ENCODE measurements at places on chromosomes 2 and 18.

- no peak for DNase-seq
These were observed 105.6 kb upstream of the ZNF521 start for GRCh38 chr18:25457601-25458000.

GRCh38 chr18:55286257-55286825, 301.7 kb downstream of the TCF4 start:
- DNase-seq, result no peak

DNA sequence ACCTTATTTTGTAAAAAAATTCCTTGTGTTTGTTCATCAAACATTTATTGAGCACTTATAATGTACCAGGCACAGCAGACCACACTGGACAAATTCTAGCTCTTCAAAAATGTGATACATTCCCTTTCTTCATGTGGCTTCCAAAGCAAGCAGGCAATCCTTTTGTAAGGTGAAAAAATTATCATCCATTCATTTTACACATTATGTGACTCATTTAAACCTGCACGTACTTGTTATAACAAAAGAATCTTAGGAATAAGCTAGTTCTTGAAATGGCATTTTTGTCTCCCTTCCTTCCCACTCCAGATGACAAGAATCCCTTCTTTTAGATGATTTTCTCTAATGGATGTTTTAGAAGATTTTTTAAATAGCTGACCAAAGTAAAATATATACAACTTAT, 104.6 kb downstream of the KLF7 start:
- DNase-seq, result no peak

GRCh38 chr2:120894966-120895365, 159.3 kb downstream of the GLI2 start:
- DNase-seq, result no peak

- no peak for DNase-seq
These were observed 24.4 kb downstream of the RBMS1 start for GRCh38 chr2:160469164-160469563.

DNA sequence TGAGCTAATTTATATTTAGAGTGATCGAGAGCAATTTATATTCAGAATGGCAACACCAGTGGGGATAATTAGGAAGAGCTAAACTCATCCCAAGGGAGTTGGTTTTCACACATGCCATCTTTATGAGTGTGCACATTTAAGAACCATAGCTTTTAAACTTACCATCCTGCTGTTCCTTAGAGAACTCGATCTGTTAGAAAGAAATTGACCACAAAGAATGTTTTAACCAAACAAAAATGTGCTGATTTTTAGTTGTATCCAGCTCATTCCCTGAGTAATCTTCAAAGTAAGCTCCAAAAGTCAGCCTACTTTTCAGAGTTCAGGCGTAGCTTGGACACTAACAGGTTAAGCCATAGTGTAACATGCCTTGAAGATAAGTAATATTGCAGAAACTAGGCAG, 12.6 kb downstream of the MYL1 start:
- DNase-seq, result no peak

DNA sequence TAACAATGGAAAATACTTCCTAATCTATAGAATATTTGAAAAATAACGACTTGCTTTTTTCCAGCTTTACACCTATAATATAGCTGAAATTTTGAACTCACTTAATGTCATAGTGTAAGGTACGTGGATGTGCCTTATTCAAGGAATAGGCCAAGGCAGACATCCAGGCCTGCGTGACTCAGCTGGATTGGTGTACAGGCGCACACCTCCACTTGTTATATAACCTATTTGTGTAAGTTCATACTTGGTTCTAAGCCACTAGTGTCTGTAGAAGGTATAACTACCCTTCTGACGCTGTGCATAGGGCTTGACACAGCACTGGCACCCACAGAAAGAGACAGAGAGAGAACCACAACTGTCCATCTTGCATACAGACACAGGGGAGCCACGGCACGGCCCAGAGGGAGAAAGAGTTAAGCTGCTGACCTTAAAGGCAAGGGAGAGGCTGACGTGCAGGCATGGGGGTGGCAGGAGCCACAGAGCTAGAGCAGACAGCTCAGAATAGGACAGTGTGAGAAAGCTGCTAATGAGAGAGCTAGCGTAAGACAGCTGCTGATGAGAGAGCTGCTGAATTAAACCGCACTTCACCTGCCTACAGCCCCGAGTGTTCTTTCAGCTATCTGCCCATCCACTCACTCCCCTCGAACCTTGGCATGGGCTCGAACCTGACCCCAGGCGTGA, 16.1 kb downstream of the CCDC178 start:
- no peak for DNase-seq

DNA sequence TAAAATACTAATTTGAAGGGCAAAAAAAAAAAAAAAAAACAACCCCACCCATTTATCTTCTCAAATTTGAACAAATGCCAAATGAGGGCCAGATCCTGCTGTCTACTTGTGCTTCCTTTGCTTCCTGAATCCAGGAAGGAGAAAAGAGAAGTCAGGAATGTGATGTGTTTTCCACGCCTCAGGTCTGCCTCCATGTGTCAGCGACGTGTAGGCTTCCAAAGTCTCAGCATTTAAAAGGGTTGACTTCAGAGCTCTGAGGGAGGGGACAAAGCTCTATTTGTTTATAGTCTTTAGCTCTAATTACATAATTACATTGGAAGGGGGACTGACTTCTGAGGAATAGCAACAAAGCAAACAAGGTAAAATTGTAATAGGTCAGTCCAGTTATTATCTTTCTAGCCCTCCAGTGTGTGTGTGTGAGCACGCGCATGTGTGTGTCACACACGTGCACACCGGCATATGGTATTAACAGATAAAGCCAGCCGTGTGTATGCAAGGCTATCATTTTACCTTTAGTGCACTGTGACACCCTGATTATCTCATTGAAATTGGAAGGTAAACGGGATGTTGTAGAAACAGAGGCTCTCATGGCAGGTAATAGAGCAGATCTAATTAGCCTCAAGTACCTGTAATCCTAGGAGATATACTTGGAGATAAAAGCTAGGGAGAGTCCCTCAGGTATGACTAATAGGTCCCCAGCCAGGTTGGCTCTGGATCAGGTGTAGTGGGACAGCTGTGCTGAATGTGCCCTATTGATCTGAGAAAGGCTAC, 911.4 kb upstream of the ZEB2 start:
- peak; percentile 96 for DNase-seq

- no peak for DNase-seq
These were observed 12.9 kb downstream of the ARID5A start for GRCh38 chr2:96549466-96549785.

GRCh38 chr18:35936951-35937350, 35.5 kb upstream of the RMP24 start:
- no peak for DNase-seq

DNA sequence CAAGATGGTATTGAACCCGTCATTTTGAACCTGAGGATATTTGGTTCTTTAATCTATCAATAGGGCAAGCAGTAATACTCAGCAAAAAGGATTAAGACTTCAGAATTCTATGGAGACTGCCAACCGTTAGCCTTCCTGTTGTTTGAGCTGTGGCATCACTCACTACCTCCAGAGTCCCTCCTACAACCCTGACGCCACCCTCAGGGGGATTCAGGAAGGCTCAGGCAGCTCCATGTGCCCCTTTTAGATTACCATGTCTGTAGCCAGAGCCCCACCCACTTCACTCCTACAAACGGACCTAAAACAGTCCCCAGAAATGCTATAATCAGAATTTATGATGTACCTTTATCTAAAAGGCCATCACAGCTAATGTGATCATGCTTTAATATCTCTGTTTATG, 172.9 kb downstream of the EPHA4 start:
- DNase-seq, result no peak

- no peak for DNase-seq
These were observed 538.2 kb downstream of the NYAP2 start for GRCh38 chr2:225937625-225938187.

DNA sequence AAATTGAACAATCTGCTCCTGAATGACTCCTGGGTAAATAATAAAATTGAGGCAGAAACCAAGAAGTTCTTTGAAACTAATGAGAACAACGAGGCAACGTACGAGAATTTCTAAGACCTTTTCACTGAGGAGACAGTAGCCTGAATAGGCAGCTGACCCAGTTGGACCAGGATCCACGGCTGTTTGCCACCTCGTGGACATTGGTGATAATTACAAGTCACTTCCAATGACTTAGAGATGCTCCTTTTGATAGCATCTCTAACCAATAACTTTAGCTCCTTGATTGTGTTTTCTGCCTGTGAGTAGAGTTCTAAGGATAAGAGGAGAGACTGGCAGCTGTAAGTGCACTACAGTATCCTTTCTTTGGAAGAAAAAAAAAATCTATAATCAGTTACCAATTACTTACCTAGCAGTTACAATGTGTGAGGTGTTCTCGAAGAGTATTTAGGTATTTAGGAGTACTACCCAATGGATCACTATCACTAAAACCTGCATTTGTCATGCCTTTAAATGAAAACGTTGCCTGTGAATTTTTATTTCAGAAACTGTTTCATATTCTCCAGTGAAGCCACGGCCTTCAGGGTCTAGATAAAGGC, 31.3 kb upstream of the CNTNAP5 start:
- no peak for DNase-seq

- DNase-seq, result no peak
These were observed 134.6 kb downstream of the INSIG2 start for GRCh38 chr2:118222672-118223421.

- DNase-seq, result no peak
These were observed 31.8 kb upstream of the RIOK3 start for GRCh38 chr18:23421277-23421676.

- no peak for DNase-seq
These were observed 258.4 kb downstream of the MYO3B start for GRCh38 chr2:170436077-170436943.

DNA sequence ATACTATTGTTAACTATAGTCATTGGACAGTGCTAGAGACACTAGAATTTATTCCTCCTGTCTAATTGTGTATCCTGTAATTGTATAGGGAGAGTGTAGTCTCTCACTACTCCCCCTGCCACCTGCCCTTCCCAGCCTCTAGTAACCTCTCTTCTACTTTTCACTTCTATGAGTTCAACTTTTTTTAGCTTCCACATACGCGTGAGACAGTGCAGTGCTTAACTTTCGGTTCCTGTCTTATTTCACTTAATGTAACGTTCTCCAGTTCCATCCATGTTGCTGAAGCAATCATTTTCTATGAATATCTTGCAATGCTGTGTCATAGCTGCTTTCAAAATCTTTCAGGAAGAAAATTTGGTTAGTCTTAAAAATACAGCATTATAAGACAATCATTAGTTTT, 22.8 kb upstream of the RUFY4 start:
- no peak for DNase-seq

DNA sequence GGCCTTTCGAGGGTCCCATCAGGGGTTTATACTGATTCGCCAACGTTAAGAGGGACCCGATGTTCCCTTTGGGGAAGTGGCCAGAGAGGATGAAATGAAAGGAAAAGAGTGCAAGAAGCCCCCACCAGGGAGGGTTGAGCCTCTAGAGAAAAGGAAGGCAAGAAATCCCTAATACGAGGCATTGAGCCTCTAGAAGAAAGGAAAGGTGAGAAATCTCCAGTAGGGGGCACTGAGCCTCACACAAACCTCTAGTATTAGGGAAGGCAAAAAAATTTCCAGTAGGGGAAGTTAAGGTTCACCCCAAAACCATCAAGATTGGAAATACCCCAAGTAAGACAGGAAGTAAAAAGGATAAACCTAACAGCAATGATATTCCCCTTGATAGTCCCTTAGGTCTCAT, 9.8 kb upstream of the SAP130 start:
- no peak for DNase-seq

DNA sequence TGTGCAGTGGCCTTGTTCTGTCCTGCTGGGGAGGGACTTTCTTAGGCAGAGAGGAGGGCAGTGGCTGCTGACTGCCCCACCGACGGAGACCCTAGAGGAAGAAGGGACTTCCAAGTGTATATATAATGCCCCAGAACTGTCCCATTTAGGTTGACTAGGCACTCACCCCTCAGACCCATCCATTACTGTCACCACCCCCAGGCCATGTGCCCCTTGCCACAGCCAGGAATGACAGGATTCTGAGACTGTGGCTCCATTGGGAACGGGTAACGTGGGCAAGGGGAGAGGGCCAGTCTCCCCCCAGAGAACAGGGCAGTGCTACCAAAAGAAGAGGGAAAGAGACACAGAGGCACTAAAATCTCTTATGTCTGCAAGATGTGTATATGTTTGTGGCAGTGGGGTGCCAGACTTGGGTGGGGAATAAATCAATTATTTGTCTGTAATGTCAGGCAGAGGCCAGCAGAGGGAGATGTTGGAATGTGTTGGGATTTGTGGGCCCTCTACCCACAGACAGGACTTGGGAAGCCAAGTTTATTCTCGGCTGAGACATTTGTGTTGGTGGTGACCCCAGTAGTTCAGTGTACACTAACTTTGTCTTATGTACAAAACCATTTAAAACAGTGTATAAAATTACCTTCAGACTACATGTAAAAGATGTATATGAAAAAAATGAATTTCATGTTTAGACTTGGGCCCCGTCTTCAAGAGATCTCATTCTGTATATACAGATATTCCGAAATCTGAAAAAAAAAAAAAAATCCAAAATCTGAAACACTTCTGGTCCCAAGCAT, 24.0 kb upstream of the TMEM37 start:
- DNase-seq, result no peak

- no peak for DNase-seq
These were observed 72.2 kb downstream of the HDAC4 start for GRCh38 chr2:239328351-239329191.

GRCh38 chr2:217075268-217076057, 215.6 kb upstream of the TNP1 start:
- DNase-seq, result no peak

GRCh38 chr2:174644406-174644805, 46.8 kb upstream of the WIPF1 start:
- no peak for DNase-seq

- DNase-seq, result no peak
These were observed 115.9 kb downstream of the SH3RF3 start for GRCh38 chr2:109244750-109245382.

- no peak for DNase-seq
These were observed 506.6 kb downstream of the PLCL1 start for GRCh38 chr2:198311020-198311419.

DNA sequence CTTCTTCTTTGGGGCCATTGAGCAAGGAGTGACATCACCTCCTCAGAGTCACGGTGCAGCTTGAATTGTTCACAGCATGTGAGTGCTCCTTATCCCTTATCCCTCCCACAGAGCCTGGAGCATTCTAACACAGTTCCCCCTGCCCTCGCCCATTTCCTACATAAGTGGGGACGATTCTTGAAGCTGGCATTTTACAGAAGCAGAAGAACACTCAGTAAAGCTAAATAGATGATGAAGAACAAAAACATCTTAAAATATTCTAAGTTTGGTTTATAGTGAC, 135.8 kb upstream of the APCDD1 start:
- no peak for DNase-seq

GRCh38 chr2:48457227-48457626, 72.7 kb upstream of the STON1 start:
- no peak for DNase-seq

DNA sequence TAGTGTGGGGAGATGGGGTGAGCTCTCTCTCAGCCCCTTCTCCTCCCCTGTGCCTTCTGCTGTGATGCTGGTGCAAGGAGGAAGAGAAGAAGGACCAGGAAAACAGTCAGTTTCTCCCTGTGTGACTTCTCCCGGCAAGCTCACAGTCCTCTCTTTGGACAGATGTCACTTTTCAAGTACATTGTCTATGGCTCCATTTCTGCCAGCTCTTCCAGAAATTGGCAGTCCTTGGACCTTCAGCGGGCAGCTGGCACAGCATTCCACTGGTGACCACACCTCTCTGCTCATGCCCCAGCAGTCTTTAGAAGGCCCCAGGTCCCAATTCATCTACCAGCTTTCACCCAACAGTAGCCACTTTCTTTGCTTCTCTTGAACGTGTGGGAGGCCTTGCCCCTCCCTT, 63.9 kb downstream of the AOX1 start:
- DNase-seq, result no peak

- DNase-seq, result no peak
These were observed 94.9 kb upstream of the RBBP8 start for GRCh38 chr18:22838221-22838620.
